ENCODE measurements at places on chromosomes 12 and 14.
A peak's percentile ranks its signal among the peaks of the same experiment; 100 is the strongest.

DNA sequence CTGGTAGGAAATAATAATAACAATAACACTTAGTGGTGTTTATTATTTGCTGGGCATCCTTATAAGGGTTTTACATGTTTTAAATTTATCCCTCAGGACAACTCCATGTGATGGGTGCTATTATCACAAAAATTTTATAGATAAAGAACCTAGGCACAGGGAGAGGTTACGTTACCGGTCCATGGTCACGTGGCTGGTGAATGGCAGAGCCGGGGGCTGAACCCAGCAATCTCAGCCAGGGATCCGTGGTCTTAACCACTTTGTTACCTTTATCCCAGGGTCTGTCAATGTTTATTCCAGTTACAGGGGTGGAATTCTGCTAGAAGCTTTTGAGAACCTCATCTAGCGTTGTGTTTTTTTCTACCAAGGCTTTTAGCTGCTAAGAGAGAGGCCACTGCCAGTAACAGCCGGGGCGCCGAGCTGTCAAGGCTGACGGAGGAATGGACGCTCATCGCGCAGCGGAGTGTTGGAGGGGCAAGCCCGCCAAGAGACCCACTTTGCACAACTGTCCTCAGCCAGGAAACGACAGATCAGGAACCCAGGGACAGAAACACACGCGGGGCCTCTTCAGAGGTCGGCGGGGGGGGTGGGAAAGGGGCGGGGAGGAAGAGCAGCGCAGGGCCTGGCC is 418 bp downstream of the AMN1 start:
- DNase-seq = no peak

- DNase-seq = peak; percentile 95
These were observed 71.2 kb downstream of the VCPKMT start for GRCh38 chr14:50045039-50045711.

- no peak for DNase-seq
These were observed 69.4 kb downstream of the ACSM4 start for GRCh38 chr12:7373226-7373625.

- no peak for DNase-seq
These were observed 754 bp downstream of the KRT18 start for GRCh38 chr12:52949413-52950331.

- DNase-seq = no peak
These were observed 48.3 kb downstream of the TTC6 start for GRCh38 chr14:37643701-37644100.

DNA sequence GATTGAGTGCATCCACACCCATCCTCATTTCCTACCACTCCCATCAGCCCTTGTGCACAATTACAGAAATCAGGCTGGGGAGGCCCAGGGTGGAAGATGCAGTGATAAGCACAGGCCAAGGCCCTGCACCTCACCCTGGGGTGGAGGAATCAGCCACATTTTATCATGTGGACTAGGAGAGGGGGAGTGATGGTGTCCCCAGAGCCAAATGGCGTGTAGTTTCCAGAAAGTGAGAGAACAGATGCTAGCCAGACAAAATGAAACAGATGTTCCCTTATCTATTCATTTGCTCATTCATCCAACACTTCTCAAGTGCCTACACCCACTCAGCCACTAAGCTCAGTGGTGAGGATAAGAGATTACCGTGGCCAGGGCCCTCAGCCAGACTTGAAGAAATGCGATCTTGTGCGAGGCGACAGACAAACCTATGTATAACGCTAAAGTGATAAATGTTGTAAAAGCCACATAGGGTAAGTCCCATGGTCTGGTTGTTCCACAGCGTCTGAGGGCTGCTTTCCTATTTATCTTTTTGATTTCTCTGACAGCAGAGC is 93.6 kb downstream of the STAB2 start:
- DNase-seq = peak; percentile 86

DNA sequence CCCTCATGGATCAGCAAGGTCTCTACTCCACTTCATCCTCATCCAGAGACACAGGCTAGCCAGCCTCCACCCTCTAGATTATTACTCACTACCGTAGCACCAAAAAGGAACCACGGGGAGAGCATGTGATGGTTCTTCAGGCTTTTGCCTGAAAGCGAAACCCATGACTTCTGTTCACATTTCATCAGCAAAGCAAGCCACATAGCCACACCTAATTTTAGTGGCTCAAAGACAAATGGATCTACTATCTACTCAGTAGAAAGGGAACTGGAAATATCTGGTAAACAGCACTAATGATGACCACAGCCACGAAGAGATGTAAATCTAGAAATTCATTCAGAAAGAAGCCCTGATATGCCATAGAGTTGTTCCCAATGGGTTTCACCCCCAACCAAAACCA is 51.4 kb downstream of the VCPKMT start:
- no peak for DNase-seq

- DNase-seq = no peak
These were observed 614.1 kb downstream of the SLC16A7 start for GRCh38 chr12:60209933-60210332.

- DNase-seq = no peak
These were observed 24.9 kb downstream of the SLC6A12 start for GRCh38 chr12:188910-189621.

- no peak for DNase-seq
These were observed 21.0 kb downstream of the KTN1 start for GRCh38 chr14:55600784-55601561.

DNA sequence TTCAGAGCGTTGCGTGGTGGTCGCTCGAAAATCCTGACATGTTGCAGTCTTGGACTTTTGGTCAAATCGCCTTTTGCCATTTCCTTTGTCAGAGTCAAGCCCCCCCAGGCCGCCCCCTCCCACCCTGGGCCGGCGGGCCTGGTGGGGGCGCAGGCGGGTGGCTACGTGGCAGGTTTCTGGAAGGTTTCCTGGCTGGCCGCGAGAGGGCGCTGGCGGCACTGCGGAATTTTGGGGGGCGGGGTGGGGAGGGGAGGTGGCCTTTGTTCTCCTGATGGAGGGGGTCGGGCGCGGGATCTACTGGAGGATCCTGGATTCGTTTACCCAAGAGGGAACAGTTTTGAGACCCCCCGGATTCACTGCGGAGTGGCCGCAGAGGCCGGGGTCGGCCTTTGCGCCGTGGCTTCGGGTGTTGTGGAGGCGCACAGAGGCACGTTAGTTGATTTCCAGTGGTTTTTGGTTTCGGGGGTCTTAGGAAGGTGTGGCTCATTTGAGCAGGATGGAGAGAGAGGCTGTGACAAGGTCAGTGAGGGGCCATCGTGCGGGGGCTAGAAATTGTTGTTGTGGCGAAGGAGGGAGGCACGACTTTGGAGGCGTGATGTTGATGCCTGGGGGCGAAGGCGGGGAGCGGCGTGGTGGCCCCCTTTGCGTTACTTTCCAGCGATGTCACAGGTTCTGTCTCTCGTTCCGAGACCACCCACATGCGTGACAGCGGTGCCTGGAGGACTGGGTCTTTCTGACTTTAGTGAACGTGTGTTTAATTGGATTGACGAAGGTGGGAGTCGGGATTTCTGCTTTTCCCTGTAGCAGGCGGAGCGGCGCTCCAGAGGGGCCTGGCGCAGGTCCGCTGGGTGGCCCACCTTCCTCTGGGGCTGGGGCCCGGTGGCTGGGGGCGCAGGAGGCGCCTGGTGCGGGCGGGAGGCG is 1.4 kb downstream of the MEG3 start:
- no peak for DNase-seq

- no peak for DNase-seq
These were observed 16.5 kb downstream of the NGDN start for GRCh38 chr14:23486036-23486435.

GRCh38 chr12:87336814-87337336 is 692.3 kb downstream of the C12orf50 start:
- DNase-seq = no peak

DNA sequence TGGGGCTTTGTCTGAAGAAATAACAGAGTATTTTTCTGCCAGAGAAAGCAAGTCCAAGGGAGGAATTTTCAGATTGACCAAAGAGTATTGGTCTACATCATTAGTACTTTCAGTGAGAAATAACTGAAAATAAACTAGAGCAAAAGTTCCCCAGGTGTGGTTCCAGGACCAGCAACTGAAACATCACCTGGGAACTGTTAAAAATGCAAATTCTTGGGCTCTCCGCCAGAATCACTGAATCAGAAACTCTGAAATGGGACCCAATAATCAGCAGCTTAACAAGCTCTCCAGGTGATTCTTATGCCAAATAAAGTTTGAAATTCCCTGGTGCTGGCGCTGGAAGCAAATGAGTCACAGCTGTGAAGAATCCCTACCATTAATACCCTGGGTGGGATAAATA is 52.1 kb downstream of the EIF2S3B start:
- DNase-seq = no peak

DNA sequence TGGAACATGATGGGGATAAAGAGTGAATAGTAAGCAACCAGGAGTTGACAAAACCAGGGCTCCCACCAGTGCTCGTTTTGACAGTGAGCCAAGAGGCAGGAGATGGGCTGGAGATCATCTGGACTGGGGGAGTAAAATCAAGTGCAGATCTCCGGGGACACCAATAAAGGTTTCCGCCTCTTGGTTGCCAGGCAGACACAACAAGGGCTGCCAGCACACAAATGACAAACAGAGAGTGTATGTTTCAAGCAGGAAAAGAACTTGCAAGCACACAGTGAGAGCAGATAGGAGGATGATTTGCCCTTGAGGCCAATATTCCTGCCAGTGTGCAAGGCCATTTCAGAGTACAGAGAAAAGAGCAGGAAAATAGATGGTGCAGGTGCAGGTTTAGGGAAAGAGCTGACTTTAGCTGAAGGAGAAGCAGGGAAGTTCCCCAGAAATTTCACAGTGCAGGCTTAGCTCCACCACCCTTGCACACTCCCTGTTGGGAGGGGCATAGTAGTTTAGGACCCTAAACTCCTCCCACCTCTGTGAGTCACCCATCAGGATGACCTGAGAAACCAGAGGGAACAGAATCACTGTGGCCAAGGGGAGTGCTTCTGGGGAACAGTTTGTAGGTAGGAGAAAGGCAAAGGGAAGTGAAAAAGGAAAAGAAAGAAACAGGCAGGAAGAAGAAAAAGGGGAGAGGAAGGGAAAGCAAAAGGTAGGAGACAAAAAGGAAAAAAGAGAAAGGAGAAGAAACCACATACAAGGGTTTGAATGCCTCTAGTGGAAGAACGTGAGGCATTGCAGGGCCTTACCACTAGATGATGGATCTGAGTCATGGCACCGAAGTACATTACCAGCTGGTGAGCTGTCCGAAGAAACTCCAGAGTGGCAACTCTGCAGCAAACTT is 404.4 kb downstream of the SLC6A15 start:
- no peak for DNase-seq

DNA sequence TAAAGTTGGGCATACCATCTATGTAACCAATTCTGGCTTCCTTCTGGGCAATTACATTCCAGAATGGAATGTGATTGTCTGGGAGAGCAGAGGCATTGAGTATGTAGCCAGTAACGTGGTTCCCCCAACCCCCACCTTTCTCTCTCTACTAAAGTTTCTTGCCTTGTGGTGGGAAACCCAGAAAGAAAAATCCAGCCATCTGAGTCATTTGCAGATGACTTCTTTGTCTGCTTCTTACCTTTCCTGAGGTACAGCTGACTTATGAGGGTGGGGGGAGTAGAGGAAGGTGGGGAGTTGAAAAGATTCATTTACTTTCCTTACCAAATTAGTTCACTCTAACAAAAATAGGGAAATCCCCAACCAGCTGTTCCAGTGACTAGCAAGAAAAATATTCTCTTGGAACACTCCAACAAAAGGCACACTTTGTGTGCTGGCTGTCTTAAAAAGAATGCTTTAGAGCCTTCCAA is 112.1 kb upstream of the FRMD6 start:
- DNase-seq = no peak

- no peak for DNase-seq
These were observed 112.0 kb downstream of the TSPAN8 start for GRCh38 chr12:71045781-71046180.

DNA sequence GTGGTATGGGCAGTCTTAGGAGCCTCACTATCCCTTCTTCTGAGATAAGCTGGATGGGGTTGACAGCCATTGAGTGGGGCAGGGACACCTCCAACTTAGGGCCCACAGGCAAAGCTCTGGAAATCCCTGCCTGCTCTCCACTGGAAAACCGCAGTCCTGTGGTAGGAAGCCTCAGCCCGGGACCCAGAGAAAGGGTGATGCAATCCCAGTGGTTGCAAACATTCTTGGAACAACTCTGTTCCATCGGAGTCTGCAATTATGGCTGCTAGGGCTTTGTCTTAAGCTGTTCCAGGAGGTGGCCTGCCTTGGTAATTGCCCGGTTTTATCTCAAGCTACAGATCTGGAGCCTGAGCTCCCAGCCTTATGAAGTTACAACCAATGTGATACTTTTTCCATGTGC is 133.4 kb downstream of the DICER1 start:
- no peak for DNase-seq

DNA sequence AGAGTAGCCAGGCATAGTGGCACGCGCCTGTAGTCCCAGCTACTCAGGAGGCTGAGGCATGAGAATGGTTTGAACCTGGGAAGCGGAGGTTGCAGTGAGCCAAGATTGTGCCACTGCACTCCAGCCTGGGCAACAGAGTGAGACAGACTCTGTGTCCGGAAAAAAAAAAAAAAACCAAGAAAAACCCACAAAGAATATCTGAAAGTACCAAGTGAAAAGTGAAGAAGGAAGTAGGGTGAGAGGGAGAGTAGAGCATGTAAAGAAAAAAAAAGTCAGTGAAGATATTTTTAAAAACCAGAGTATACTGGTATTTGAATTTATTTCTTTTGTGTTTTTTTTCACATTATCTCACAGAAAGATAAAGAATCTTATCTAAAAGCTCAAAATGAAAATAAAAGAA is 43.3 kb upstream of the ISM2 start:
- DNase-seq = no peak

GRCh38 chr14:65566820-65567522 is 154.4 kb downstream of the FUT8 start:
- no peak for DNase-seq

DNA sequence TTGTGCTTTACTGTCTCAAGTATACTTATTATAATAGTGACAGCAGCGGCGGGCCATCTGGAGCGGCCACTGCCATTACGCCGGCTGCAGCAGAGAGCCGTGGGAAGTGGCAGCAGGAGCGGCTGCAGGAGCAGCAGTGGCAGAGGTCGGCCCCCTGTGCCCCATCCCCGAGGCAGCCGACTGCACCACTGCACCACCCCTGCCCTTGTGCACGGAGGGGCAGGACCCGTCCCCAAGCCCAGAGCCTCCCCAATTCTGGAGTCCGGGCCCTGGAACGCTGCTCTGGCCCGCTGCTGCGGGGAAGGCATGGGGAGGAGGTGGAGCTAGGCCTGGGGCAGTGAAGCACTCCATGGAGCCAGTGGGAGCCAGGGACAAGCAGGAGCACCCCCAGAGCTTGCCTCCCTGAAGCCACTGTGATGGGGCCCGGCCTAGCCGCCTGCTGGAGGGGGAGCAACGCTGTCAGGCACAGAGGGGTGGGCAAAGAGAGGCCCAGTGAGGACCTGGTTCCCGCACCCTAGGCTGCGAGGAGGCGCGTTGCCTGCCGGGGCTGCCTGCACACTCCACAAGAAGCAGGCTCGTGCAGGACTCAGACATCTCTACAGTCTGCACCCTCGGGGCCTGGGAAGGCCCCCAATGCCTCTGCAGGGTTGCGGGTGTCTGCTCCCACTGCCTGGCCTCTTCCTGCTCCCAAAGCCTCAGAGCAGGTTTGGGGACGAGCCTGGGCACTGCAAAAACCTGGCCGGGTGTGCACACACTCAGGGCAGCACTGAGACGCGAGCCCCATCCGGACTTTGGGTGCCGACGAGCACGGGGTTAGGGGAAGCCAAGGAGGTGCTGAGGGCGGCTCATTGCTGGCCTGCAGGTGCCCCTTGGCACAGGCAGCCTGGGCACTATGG is 74.2 kb upstream of the RASSF8 start:
- DNase-seq = peak; percentile 75

- no peak for DNase-seq
These were observed 109.6 kb downstream of the STXBP6 start for GRCh38 chr14:24940213-24940783.

Data from posterior vena cava (tissue), 2 donors.